ENCODE measurements at places on chromosomes 3 and 15.

GRCh38 chr3:196471551-196471950, 32.0 kb downstream of the RNF168 start:
- no peak for DNase-seq

- DNase-seq, result peak; percentile 72
Observed at GRCh38 chr3:129316248-129317013, 37.8 kb downstream of the HMCES start.

DNA sequence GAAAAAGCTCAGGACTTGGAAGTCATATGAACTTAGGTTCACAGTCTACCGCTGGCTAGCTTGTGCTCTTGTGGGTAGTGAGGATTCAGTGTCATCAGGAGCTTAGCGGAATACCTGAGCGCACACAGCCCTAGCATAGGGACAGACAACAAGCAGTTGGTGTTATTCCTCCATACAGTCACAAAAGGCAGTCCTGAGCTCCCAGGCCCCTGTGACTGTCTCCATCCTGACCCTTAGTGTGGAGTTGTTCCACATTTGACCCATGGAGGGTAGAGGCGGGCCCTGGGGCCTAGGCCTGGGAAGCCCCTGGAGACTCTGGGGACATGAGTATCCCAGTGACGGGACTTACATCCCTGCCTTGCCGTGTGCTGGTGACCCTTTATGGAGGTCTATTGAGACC, 131.5 kb upstream of the PLXNA1 start:
- DNase-seq, result no peak

- no peak for DNase-seq
Observed at GRCh38 chr3:52798376-52798977, 3.9 kb downstream of the ITIH3 start.

DNA sequence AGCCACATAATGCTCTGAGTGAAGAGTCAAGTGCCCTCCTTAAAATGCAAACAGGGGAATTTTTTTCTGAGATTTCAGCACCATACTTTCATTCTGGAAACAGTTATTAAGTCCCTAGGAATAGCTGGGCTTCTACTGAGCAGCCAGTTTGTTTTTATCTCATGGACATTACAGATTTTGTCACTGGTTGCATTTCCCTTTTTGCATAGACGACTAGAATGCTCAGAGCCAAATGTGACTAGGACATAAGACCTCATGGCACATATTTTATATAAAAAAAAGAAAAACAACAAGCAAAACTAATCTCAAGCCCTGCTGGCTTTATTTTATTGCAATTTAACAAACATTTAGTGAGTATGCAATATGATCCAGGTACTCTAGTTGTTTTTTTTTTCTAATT, 112.7 kb upstream of the NANOGP8 start:
- no peak for DNase-seq

- no peak for DNase-seq
Observed at GRCh38 chr3:123720638-123721037, 135.8 kb upstream of the HACD2 start.

GRCh38 chr3:20097015-20097414, 56.8 kb downstream of the KAT2B start:
- no peak for DNase-seq

GRCh38 chr3:169563775-169564059, 99.8 kb downstream of the MECOM start:
- no peak for DNase-seq

DNA sequence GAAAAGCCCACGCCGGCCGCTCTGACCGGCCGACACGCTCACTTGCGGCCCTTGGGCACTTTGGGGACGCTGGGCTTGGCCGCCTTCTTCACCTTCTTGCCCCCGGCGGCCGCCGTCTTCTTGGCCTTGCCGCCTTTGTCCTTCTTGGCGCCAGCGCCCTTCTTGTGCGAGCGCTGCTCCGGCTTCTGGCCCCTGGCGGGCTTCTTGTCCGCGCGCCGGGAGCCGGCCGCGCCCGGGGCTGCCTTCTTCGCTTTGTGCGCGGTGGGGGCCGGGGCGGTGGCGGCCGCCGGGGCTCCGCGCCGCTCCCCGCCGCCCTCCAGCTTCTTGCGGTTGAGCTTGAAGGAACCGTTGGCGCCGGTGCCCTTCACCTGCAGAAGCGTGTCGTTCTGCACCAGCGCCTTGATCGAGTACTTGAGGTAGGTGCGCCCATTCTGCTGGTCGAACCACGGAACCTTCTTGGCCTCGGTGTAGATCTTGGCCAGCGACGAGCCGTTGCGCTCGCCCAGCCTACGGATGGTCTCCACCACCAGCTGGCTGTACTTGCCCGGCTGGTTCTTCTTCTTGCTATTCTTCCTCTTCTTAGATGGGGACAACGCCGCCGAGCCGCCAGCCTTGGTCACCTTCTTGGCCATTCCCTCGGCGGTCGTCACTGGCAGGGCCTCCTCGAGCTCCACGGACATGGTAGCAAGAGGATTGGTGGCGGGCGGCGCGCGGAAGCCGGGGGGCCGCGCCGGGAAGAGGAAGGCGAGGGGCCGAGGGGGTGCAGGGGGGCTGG, 36.7 kb downstream of the HMCES start:
- DNase-seq, result no peak

DNA sequence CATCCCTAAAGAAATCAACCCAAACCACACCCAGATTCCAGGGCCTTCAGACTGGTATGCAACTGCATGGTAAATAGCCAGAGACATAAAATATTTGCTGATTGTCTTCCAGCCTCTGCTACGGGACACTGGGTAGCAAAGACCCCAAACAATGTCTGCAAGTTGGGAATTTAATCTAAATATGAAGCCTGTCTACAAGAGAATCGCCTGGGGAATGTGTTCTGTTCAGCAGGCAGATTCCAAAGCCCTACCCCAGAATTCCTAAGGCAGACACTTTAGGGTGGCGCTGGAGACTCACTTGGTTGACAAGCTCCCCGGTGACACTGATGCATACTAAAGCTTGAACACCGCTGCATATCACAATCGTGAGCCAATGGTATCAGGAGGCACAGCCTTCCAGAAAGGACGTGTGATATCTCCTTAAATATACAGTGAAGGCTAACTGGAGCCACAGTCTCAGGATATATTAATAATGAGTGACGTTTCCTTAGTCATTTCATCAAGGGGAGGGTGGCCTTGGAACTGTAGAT, 684.1 kb downstream of the NTRK3 start:
- DNase-seq, result no peak

- DNase-seq, result no peak
Observed at GRCh38 chr3:184765730-184766074, 46.3 kb upstream of the VPS8 start.

DNA sequence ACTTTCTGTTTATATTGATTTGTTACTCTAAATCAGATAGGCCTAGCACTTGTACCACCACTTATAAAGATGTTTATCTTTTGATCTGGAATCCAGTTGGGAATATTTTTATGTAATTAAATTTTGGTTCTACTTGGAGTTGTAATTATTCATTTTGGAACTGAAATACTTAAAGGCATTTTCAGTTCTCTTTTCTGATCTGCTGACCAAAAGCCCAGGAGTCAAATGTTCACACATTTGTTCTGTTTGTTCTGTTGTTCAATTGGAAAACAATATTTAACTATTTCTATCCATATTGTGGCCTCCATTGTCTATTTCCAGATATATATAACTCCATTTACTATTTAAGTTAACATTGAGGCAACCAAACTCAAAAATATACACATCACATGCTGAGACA, 912.4 kb upstream of the EPHA6 start:
- DNase-seq, result no peak

GRCh38 chr3:128073185-128073725, 21.0 kb downstream of the SEC61A1 start:
- no peak for DNase-seq

- no peak for DNase-seq
Observed at GRCh38 chr3:58074997-58075396, 66.8 kb downstream of the FLNB start.

DNA sequence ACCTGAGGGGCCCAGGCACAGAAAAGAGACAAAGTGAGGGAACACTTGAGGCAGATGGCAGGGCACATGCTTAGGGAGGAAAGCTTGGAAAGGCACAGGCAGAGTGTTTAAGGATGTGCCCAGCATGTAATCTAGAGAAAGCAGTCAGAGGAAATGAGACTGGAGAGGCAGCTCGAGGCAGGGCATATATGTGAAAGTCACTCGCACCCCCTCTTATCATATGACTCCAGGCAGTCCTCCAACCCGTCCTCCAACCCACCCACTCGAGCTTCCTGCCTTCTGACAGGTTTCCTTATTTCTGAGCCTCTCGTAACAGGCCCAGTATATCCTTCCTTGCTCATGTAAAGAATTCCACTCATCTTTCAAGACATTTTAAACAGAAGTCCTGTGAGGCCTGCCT, 294.0 kb downstream of the SOX2 start:
- DNase-seq, result no peak

DNA sequence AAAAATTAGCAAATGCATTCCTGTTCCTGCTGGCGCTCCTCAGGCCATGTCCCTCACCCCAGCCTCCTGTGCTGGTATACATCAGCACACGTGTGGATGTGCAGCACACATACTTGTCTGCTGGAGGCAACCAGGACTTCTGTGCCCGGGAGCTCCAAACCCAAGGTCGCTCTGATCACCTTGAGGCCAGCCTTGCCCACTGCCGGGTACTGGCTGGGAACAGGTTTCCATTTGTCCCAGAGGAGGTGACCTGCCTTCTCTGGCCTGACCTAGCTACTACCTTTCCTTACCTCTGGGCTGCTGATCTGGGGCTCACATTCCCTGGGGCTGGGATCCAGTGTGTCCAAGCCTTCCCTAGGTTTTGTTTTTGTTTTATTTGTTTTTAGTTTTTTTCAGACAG, 12.1 kb downstream of the PRKCD start:
- no peak for DNase-seq
